Prostate gland (tissue), 2 donors: ENCODE measurements at places on chromosomes 2 and 18. TPM values are rescaled to one million over a fixed set of nuclear protein-coding genes. Genes with fewer than 3 reads are reported as not detected.

DYTN gene
- total RNA-seq: not detected

KIF1A gene
- 55.8 TPM for total RNA-seq

DNA sequence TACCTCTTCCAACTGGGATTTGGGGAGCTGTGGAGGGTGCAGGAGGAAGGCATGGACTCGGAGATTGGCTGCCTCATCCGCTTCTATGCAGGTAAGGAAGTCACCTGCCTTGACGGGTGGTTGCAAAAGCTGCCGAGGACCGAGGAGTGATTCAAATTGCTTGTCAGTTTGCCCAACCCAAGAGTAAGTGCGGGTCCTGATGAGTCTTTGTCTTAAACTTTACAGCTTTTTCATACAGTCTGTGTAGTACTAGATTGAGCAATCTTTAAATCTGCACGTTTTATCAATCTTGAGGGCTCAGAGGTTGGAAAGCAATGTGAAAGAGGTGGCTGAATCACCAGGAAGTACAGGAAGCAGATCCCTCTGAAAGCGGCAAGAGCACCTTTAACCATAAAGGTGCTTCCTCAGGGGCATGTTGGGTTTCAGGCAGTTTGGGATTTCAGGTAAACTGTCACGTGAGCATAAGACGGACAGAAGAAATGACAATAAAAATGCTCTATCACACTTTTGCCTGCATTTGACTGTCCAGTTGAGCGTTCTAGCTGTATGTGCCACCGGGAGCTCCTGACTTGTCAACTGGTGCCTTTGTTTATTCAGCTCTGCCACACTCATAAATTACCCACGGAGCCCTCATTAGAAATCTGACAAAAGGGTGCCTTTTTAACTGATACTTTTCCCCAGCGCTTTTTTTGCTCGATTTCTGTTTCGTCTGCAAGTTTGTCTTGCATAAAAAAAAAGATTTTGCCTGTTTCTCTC, 2.0 kb downstream of the PHLPP1 start:
- DNase-seq: peak; percentile 65

GRCh38 chr18:9281780-9282179, 52.8 kb upstream of the TWSG1 start:
- no peak for DNase-seq

DNA sequence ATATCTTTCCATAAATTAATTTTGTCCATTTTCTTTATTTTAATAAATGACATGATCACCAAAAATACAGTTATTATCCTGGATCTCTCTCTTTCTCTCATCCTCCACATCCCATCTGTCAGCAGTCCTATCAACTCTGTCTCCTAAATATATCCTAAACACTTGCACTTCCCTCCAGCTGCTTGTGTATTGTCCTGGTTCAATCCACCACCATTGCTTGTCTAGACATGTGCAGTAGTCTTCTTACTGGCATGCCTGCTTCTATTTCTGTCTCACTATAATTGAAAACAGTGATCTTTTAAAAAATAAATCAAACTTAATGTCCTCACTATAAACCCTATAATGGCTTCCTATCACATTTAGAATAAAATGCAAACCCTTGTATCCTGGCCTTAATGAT, 2168.6 kb upstream of the PIK3C3 start:
- DNase-seq: no peak

DNA sequence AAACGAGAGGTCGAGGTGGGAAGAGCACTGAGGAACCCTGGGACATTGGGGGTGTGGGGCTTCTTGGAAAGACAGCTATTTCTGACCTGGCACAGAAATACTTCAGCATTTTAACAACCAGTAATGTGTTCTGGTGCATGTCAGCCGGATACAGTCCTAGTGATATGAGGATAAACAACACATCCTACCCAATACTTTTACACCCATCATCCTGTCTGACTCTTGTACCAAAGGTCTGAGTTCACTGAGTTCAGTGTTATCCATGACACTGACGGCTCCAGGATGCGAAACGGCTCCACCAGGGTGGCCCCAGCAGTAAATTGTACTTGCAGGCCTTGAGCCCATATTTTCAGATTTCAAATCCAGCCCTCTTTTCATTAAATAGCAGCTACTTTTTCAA, 65.9 kb upstream of the SH3BP4 start:
- no peak for DNase-seq

UGT1A10 gene
- not detected for total RNA-seq

DNA sequence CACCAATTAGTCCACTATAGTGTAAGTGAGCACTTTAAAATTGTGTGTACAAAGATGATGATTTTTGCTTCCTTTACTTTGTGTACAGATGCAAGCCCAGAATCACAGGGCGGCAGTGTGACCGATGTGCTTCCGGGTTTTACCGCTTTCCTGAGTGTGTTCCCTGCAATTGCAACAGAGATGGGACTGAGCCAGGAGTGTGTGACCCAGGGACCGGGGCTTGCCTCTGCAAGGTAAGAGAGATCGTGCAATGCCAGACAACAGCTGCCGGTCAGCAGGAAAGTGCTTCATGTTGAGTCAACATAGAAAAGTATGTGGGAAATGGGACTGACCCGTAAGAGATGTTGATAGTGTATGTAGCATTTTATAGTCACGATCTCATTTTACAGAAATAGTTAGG, 156.8 kb upstream of the TTC39C start:
- DNase-seq: no peak

DNA sequence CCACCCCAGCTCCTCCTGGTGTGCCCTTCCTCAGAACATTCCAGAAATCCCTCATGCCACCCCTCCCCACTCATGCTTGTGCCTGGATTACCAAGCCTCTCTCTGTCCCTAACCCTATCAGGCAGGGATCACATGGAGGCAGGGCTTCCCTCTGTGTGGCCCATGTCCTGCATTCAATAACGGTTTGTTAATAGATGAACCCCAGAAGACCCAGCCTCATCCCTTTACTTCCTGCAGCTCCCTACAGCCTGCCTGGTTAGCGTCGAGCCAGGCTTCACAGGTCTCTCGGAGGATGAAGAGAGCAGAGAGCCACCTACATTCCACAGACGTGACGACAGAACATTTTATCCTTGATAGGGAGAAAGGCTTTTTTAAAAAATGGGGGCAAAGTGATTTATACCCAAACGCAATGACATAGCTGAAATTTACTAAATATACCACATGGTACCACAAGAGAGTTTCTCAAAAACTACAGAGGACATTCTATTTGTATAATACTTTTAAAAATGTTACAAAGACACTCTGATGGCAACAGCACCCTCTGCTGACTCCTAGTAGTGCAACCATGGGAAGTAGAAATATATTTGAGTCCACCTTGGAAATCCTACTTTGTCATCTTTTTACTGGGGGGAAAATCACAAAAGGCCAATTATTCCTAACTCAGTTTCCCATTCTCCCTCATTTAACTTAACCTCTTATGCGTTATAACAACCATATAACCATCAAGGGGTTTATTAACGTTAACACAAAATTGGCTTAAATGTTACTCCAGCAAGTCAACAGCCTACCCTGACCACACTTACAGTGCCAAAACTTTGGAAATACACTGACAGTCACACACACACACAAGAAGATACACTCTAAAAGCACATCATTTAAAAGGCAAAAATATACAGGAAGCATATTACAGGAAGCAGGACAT, 30.7 kb downstream of the FBXO15 start:
- no peak for DNase-seq

NTSR2 gene
- total RNA-seq: 0.34 TPM

- DNase-seq: no peak
Measured at GRCh38 chr2:55311444-55311870, 42.4 kb upstream of the MTIF2 start.

DNA sequence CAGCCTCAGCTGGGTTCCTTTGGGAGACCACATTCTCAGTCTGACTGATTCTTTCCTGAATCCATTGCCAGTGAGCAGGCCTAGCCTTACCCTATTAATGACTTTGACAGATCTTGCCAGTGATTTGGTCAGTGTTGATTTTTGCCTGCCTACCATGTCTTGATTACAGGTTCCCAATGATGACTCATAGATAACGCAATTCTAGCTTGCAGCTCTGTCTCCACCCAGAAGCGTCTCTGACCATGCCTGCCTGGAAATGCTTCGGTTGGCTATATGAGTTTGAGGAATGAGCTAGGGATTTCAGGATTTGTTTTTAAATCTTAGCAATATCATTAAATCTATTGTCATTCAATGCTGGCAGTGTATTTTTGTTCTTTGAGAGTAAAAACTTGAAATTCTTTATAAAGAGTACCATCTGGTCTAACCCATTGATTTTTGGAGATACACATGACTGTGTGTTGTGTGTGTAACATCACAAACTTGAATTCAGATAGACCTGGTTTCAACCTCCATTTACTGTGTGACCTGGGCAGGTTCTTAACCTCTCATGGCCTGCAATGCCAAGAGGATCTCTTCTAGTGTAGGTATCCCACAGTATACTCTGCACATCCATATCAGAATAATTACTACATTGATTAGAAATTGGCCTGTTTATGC, 57.0 kb downstream of the CCDC150 start:
- DNase-seq: no peak

DNA sequence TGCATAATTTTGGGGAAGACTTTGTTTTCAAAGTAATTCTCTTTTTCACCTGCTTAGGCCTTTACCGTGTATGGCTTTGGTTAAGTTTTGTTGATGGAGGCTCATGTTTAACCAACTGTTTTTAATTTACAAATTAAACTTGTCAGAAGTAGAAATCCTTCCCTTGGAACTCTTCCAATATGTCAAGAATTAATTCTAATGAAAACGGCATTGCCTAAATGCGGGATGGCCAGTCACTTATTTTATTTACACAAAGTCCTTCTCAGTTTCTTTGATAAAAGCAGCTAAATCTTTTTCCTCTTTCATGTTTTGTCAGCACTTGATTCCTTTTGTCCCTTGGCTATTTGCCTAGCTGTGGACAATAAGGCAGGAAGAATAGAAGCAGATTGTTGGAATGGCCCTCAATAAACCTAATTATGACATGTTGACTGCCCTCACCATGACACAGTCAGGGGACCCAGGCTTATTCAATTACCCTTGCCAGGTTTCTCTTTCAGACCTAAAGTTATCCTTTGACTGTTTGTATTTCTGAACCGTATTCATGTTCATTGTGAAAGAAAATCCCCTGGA, 26.3 kb downstream of the PAX3 start:
- no peak for DNase-seq

DNA sequence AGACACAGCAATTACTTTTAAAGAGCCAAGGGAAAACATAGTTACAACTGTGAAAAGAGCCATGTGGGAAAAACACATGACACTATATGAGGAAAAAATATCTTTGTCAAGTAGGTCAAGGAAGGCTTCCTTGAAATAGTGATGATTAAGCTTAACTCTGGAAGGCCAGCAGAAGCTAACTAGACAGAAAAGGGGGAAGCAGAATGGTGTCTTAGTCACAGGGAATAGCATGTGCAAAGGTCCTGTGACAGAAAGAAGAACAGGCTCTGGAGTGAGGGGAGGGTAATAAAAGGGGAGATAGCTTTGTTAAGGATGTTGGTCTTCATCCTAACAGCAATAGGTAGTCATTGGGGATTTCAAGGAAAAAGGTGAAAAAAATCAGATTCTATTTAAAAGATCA, 64.0 kb downstream of the ARHGAP25 start:
- no peak for DNase-seq

PAIP2B gene
- 12.8 TPM for total RNA-seq

GRCh38 chr2:42618972-42619371, 50.5 kb downstream of the MTA3 start:
- DNase-seq: no peak

- DNase-seq: no peak
Measured at GRCh38 chr2:68747413-68747812, 12.8 kb downstream of the ARHGAP25 start.

- DNase-seq: no peak
Measured at GRCh38 chr18:55319459-55320193, 268.4 kb downstream of the TCF4 start.

DNA sequence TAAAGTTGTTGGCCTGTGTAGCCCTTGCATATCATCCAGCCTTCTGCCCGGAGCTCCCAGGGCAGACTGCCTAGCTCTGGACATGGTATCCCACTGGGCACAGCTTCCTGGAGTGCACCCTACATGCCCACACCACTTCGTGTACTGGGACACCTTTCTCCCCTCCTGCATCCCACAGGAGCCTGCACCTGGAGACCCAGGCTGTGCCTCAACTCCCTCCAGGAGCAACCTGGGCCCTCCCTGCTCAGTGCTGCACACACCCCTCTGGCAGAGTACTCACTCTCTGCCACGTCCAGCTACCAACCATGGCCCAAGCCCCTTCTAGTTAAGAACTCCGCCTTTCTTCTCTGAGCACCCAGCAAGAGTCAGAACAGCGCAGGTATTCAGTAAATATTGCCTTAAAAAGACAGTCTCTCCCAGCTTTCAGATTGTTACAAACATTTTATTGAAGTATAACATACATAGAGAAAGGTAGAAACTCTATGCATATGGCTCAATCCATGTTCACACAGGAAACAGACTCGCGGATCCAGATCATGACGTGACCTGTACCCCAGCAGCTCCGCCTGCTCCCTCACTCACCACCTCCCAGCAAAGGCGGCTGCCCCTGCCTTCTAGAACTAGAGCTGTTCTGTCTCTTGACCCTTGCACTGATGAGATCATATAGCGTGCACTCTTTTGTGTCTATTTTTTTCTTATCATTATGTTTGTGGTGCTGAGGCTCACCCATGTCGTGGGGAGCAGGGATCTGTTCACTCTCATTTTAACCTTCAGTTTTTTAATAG, 98.4 kb upstream of the MYCN start:
- no peak for DNase-seq

PROKR1 gene
- total RNA-seq: 0.40 TPM

- DNase-seq: no peak
Measured at GRCh38 chr2:64760128-64760527, 106.4 kb upstream of the SERTAD2 start.

GRCh38 chr2:150472511-150472899, 15.0 kb downstream of the RND3 start:
- no peak for DNase-seq
